ENCODE measurements at places on chromosomes 1 and 21.

DNA sequence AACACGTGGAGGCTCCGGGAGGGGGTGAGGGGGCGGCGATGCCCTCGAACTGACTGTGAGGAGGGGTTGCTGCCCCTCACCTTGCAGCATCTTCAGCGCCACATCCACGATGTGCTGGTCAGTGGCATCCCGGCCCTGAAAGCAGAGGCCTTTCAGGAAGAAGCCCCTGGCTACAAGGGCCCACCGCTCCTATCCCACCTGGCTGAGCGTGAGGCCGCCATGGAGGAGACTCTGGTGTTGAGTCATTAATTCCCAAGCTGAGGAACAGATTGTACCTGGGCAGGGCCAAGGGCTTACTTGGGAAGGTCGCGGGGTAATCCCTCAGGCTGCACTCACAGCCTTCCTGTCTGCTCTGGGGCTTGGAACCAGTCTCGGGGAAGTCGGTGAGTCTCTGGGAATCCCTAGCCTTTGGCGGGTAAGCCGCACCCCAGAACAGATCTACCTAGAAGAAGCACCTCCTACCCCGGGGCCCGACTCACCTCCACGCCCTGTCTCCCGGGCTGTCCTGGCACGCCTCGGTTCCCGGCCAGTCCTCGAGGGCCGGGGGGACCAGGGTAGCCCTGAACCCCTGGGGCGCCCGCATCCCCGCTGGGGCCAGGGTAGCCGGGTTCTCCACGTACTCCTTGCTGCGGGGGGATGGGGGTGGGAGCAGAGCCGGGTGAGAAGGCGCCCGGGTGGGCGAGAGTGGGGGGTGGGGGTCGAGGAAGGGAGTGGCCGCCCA is 13.9 kb downstream of the COL9A2 start:
- DNase-seq = no peak

DNA sequence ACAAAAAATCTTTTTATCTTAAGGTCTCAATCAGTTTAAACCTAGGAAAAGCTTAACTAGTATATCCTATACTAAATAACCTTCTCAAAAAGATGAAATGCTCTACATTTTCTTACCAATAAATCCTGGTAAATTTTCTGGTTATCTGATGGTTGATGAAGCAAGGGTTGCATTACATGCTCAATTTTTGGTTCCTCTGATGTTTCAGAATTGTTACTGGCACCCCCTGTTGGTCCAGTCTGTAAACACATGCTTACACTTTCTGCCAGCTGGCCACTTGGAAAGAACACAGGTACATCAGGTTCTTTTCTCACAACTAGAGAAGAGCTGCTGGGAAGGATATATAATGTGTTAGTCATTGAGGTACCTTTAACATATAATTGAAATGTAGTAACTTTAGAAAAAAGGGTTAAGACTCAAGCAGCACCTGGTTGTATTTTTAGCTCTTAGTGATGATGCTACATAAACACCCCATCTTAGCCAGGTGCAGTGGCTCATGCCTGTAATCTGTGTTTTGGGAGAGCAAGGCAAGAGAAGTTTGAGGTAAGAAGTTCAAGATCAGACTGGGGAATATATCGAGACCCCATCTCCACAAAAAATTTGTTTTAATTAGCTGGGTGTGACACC is 30.9 kb upstream of the TAL1 start:
- no peak for DNase-seq

DNA sequence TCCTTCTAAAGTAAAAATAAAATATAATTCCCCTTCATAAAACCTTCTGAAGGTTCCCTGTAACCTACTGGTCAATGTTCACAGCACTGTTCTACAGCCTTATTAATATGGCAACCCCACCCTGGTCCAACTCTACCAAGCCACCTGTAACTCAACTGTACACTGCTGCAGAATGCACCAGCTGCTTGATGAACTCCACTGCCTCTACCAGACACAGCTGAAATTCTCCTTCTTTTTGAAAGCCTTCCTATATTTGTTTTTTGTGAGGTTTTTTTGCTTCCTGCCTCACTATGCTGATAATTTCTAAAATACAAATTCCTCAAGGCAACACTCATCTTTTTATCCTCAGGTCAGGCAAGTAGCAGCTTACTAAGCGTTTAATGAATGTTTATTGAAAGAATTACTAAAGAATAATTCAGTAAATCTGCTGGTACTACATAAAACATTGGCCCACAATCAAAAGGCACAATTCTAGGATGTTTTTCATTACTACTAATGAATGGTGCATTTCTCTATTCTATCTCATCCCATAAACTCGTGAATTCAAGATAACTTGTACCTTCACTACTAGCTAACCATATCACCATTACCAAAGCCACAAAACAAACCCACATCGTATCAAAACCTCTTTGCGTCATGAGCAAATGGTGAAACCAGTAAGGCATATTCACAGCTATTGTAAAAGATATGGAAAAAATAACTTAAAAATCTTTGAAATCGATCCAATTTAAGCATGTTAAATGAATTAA is 2.4 kb downstream of the SSX2IP start:
- DNase-seq = no peak

DNA sequence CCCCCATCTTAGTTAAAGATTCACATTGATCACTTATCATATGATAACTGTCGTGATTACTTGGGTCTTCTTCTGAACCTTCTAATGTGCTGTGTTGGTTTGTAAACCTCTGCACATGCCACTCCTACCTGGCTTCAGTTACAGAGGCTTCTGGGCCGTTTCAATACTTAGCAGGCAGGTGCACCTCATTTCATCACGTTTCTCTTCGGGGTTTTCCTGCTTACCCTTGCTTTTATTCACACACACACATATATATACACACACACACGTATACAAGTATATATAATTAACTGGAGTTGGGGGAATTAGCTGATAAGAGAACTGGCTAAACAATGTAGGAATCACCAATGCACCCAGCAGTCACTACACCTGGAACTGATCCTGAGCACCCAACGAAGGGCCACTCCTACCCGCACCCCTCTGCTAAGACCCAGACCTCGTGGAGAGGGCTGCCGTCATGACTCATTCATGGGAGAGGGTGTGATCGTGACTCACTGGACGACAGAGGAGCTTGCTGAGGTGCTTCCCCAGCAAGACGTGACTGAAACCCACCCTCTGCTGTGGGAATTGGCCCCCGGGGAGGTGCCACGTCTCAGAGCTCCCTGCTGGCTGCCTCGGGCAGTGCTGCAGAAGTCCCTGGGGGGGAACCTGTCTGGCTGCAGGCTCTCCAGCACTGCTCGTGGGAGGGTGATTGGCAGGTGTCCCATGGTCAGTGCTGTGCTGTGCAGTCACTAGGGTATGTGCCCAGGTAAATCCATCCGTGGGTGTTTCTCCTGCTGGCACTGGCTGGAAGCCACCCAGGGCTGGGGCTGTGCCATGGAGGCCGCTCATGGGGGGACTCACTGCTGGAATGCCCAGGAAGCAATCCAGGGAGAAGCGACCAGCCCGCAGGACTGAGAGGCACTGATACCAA is 166.6 kb downstream of the DYRK1A start:
- no peak for DNase-seq

DNA sequence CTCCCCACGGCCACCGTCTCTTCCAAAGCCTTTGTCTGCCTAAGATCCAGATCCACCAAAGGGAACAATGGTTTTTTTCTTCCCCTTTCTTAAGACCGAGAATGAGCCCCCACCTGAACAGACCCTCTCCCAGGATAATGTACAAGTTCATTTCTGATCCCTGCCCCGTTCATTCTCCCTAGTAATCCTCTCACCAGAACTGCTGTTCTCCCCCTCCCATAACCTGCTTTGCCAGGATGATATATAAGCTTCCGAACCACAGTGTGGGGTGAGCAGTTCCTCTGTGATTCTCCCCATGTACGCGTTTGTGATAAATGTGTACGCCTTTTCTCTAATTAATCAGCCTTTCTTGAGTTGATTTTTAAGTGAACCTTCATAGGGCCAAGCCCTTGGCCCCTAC is 4.9 kb downstream of the RD3 start:
- no peak for DNase-seq

- DNase-seq = no peak
Measured at GRCh38 chr21:44700101-44701022, 3.4 kb downstream of the KRTAP10-12 start.

All from stimulated activated CD4-positive, alpha-beta T cell treated with anti-CD3 and anti-CD28 coated beads, TNF-alpha, amount 100 ng/mL, for 1 hour (primary cell).